ENCODE measurements at places on chromosomes 7 and 10.
A peak's percentile ranks its signal among the peaks of the same experiment; 100 is the strongest.

DNA sequence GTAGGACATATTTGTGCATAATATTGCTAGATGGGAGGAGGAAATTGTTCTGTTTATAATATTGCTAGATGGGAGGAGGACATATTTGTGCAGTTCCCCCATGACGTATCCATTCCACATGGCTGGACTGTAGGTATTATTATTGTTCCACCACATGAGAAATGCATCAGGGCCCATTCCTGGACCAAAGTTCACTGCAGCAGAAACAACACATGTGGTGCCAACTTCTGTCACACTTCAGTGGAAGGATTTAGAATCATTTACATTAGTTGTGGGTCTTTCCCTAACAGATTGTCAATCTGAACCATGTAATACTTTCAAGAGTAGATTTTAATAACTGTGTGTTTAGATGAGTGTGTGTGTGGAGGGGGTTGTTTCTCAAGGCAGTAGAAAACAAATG, 32.7 kb upstream of the MACC1 start:
- DNase-seq = peak; percentile 100

DNA sequence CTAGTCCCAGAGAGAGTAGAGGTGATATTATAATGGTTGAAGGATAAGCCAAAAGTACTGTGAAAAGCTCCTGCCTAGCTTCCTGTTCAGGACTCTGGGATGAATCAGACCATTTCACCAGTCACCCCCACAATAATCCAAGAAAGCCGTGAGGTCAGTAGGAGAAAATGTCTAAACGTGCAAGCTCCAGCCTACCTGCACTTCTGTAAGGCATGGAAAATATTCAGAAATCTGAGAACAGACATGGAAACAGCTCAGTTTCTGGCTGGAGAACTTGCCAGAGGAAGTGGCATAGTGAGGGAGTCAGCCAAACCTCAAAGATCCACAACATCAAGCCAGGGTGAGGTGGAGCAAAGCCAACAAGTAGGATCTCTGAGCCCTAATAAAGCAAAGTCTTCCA, 58.2 kb downstream of the ELAPOR2 start:
- no peak for DNase-seq

DNA sequence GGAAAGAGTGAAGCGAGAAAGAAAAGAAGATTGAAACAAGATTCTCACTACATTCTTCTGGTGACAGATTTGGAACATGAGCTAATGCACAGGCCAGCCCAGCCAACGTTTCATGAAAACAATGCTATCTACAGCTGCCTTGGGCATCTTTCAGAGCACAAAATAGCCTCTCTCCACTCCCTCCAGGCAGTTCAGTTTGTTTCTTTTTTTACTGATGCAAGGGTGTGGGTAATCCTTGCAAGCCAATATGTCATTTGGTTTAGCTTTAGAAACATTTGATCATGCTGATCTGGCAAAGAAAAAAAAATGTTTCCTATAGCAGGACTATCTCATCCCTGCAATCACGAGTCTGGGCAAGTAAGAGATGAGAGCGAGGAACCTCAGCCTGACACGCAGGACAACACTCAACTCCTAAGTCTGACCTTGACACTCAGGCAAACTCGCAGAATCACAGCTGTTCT, 35.9 kb downstream of the SVIL start:
- DNase-seq = no peak

DNA sequence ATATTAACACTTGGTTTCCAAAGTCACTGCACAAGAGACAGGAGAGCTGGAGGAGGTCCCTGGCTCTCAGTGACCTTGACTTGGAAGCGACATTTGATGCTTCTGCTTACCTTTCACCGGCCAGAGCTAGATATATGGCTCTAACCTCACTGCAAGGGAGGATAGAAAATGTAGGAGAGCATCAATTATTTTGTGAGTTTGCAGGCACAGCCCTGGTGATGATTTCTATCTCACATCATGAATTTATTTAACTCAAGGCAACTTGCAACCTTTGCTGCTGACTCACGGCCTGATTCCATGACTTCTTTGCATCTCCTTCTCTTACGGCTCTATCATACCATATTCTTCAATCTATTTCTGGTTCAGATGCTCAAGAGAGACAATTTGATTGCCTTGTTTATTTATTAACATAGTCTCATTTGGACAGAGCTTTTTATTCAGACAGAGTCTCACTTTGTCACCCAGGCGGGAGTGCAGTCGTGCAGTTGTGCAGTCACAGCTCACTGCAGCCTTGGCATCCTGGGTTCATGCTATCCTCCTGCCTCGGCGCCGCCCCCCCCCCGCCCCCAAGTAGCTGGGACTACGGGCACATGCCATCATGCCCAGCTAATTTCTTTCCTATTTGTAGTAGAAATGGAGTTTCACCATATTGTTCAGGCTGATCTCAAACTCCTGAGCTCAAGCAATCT, 196.0 kb downstream of the REEP3 start:
- no peak for DNase-seq

DNA sequence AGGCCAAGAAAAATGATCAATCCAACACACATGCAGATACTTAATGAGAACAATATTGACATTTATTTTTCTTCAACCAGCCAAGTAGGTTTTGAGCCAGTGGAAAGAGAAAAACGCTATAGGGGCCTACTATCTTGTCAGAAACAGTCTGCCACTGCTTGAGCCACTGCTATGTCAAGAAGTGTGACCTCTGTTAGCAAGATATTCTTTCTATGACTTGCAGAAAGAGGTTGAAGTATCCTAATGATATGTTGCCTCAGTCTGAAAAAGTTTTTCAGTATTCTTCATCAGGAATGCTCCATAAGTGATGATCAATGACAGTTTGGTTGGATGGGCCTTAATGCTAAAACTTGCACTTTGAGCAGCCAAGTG, 328.4 kb upstream of the KCND2 start:
- no peak for DNase-seq

- DNase-seq = no peak
Observed at GRCh38 chr7:21106296-21106732, 319.6 kb upstream of the SP8 start.

DNA sequence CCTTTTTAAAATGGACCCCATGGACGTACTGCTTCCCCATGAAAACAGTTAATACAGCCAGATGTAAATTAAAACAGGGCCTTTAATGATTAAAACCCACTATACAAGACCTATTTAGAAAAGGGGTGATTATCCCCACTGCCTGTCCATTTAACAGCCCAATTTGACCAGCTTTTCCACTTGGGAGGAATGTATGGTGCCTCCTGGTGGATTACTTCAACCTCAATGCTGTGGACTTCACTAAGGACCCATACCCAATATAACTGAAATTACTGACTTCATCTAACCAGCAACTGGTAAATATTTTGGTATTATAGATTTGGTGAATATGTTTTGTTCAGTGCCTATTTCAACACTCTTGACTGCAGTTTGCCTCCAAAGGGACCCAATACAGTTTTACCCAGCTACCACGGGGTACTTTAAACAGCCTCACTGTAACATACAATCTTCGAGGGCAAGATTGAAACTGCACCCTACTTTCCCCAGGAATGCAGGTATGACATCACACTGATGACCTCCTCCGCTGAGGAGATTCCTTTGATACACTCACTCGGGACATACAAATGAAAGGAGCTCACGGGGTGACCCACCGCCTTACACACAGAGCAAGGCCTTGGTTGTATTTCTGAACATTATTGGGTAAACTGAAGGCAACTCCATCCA, 192.8 kb downstream of the DNAJC1 start:
- no peak for DNase-seq

- no peak for DNase-seq
Observed at GRCh38 chr7:3897430-3898372, 596.6 kb downstream of the SDK1 start.

GRCh38 chr10:125368146-125368545, 207.8 kb upstream of the CTBP2 start:
- DNase-seq = no peak

GRCh38 chr7:139523968-139524815, 707 bp downstream of the CLEC2L start:
- DNase-seq = no peak

- no peak for DNase-seq
Observed at GRCh38 chr10:30383356-30383755, 34.3 kb upstream of the MTPAP start.

DNA sequence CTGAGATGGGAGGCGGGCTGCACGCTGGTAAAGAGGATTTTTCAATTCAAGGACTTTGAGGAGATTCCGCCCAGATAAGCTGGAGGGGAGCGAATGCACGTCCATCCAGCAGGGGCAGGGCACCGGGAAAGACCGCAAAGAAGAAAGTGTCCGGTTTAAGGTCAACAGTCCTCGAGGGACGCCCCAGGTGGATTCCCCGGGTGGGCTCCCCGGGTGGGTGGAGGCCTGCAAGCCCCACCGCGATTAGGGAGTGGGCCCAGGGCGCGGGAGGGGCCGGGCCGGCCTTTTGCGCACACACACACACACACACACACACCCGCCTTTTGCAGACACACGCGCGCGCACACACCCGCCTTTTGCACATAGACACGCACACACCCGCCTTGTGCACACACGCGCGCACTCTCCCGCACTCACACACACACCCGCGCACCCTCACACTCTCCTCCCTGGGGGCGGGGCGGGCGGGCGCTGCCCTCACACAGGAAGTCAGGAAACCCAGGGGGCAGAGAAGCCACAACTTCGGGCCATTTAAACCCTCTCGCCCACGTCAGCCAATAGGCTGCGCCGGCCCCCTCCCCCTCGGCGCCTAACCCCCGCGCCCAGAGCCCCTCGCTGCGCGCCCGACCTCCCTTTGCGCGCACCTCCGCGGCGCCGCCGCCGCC, 615 bp downstream of the ARHGAP12 start:
- no peak for DNase-seq

DNA sequence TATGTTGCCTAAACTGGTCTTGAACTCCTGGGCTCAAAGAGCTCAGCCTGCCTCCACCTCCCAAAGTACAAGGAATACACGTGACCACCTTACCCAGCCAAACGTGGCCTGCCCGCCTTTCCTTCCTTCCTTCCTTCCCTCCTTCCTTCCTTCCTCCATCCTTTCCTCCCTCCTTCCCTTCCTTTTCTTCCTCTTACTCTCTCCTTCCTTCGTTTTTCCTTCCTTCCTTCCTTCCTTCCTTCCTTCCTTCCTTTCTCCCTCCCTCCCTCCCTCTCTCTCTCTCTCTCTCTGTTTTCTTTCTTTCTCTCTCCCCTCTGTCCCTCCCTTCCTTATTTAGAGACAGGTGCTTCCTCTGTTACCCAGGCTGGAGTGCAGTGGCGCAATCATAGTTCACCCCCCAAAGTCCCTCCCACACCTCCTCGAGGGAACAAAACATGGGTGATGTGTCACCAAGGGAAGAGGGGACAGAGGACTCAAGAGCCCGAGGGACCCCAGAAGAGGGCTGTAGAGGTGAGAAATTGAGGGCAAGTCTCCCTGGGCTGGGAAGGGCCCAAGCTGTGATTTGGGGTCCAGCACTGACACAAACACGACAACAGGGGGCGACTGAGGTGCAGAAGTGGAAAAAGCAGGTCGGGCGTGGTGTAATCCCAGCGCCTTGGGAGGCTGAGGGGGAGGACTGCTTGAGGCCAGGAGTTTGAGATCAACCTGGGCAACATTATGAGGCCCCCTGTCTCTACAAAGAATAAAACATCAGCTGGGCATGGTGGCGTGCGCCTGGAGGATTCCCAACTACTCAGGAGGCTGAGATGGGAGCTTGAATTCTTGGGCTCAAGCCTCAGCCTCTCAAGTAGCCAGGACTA, 28.1 kb downstream of the EPHB4 start:
- DNase-seq = no peak

- DNase-seq = peak; percentile 78
Observed at GRCh38 chr7:17600340-17600752, 301.9 kb downstream of the AHR start.

- no peak for DNase-seq
Observed at GRCh38 chr7:81331061-81332018, 412.5 kb upstream of the SEMA3C start.

- DNase-seq = no peak
Observed at GRCh38 chr7:28425496-28425895, 13.2 kb downstream of the CREB5 start.

- DNase-seq = no peak
Observed at GRCh38 chr7:21911341-21911875, 34.3 kb downstream of the CDCA7L start.

DNA sequence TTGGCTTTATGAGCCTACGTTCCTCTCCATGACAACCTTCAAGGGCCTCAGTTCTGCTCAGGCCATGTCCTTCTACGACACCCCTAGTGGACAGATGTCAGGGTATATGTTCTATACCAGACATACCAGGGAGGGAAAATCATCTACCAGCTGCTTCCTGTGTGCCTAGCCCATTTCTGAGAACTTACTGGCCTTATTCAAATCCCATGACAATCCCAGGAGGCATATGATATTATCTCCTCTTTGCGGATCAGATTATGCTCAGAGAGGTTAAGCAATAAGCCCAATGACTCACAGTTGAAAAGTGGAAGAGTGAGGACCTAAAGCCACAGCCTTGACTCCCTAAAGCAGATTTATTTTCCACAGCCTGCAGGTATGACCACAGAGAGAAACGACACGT, 139.3 kb downstream of the GLI3 start:
- no peak for DNase-seq

DNA sequence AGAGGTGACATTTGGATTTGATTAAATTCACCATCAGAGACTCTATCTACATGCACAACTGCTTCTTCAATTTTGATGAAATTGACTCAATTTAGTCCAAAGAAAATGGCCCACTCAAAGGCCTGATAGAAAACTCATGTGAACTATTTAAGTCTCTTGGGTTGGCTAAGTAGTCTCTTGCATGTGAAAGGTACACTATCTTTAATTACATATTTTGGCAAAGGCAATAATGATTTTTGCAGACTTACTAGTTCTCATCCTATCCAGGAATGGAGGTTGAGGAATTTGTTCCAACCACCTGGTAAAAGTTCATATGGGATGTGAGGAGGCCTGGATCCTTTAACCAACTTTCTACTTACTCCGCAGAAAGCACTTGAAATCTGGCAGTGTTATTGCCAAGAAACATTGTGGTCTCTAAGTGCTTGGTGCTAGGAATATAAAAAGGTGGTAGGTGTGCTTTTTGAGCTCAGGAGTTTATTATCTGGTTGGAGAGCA, 618.6 kb upstream of the MKI67 start:
- DNase-seq = no peak

GRCh38 chr7:155002411-155003091, 373 bp downstream of the PAXIP1 start:
- no peak for DNase-seq

DNA sequence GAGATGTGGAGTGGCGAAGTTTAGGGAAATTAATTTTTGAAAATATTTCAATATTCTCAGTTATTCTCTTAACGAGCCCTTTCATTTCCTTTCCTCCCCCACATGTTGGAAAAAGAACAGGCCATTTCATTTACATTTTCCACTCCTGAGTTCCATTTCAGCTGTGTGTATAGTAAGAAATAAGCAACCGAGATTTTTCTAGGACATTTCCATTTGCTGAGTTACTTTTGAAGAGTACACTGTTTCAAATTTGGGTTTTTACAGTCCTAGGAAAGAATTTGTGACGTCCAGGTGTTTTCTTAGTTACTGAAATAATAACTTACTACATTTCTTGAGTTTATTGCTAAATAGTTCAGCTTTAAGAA, 1.2 kb downstream of the SEPTIN7 start:
- no peak for DNase-seq

Data from epithelial cell of proximal tubule (primary cell).